Body of pancreas (tissue), 4 donors: ENCODE measurements at places on chromosomes 13 and 19.

DNA sequence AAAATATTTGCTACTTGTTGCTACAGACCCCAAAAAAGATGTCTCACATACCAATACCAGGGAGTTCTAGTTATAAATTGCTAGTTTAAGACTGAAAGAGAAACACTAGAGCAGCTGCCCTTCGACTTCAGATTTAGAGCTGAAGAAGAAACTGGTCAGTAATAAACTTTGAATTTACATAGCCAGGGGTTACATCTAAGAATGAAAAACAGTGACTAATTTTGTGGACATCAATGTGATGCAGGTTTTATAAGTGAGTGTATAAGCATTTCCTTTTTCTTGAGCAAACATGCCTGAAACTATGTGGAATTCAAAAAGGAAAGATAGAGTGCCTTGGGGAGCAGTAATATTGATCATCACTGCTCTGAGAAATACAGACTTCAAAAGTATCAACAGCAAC is 724.9 kb upstream of the MIR17HG start:
- DNase-seq = no peak

DNA sequence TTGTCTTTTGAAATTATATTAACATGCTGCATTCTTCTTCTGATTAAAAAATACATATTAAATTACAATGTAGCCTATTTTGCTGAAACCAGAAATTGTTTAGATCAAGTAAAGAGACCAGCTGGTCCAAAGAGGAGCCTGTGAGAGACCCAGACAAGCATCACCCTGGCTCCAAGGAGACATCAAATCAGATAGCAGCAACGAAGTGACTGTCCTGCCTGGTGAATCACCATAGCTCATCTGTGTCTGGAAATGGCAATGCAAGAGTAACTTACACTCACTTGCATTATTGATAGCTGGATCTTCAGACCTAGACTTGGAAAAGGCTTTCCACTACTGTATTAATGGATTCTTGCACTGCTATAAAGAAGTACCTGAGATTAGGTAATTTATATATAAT is 169.1 kb downstream of the KCTD12 start:
- no peak for DNase-seq

DNA sequence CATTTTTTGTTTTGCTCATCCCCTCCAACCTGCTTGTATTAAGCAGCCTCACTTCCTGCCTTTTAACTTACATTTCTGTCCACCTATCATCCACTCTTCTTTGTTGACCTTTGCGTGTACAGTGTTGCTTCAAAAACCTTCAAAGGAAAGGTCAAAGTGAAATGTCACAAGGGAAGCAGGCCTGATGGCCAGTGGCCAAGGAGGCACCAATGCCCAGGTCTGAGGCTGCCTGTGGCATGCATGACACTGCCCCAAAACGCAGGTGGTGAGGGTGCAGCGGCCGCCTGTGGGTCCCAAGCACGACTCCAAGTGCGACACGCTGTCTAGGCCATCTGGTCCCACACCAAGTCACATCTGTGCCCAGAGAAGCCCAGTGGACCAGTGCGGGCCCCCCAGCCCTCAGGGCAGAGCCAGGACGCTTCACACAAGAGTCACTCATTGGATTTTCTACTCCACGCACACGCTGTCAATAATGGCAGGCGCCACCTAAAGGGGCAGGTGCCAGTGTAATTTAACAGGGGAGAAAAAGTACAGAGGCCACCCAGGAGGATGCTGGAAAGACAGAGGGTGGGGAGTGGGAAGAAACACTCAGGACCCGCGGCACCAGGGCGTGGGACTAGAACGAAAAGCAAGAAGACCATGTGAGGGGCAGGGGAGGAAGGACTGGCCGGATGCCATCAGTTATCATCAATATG is 23.5 kb downstream of the SLC7A1 start:
- DNase-seq = no peak

DNA sequence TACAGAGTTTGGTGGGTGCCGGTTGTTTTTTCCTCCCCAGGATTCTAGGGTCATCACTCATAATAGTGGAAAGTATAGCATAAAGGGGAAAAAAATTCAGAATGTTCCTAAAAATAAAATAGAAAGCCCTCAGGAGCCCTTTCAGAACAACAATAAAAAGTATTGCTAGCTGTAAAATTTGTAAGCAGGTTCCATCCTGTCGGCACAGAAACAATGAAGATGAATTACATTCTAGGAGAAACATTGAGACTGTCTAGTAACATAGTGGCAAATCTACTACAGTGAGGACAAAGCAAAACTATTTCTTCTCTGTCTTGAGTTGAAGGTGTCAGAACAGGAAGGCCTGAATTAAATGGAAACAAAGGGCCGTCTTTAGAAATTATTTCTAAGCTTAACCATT is 870.7 kb downstream of the PCDH9 start:
- DNase-seq = no peak

DNA sequence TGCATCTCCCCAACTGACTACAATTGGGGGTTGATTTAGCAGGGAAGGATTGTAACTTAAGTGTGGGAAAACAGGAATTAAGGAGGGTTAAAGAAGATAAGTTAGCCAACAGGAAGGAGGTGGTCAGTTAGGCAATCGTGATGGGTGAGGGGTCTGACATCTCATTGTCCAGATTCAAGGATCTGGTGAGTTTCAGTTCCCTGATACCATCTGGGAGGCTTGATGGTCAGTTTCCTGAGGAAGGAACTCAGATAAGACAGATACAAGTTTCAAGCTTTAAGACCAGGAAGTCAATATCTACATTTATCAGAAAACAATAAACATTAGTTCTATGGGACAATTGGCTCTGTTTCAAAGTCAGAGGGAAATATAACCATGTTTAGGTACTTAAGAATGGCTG is 601.8 kb downstream of the SLITRK6 start:
- DNase-seq = no peak

- DNase-seq = no peak
Measured at GRCh38 chr13:71577127-71577526, 289.9 kb downstream of the DACH1 start.

- DNase-seq = peak; percentile 51
Measured at GRCh38 chr19:48999481-49000325, 6.0 kb downstream of the RUVBL2 start.

DNA sequence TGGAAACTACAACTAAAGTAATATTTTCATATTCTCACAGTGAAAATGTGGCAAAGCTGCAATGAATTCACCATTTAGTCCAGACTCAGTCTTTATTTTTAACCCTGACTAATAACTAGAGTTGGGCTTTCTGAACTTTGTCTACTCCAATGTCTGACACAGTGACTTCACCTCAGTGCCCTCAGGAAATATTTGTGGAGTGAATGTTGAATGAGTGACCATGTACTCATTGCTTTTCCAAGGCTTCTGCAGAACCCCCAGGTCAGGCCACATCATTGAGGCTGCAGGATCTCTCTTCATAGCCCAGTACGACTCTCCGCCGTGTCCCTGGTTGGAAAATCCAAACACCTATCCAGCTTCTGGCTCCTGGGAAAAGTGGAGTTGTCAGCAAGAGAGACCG is 1.8 kb downstream of the ZNF175 start:
- no peak for DNase-seq

DNA sequence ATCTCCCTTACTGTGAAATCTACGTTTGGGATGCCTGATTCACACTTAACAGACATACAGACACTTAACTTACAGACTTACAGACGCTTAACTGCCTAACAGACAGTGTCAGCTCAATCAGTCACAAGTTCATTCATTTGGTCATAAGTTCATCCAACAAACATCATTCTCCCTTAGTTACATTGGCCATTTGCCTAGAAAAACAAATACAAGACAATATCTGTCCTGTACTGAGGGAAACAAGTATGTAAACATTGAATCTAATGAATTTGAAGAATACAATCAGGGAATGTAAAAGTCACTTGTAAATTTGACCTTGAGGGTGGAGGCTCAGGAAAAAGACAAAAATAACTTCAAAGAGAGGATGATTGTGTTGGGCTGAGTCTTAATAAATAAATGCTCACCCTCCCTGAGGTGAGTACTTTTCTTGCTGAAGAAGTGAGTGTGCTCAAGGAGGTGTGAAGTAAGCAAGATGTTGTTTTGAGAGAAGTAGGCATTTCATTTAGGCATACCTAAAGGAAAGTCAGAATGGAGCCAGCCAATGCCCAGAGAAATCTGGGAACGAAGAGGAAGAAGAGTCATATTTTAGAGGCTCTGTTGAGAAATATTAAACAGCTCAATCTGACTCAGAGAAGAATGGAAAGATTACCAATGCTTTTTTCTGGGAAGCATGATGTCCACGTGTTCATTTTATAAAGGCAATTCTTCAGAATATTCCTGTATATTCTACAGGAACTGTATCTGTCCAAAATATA is 958.4 kb upstream of the SLC10A2 start:
- DNase-seq = no peak

DNA sequence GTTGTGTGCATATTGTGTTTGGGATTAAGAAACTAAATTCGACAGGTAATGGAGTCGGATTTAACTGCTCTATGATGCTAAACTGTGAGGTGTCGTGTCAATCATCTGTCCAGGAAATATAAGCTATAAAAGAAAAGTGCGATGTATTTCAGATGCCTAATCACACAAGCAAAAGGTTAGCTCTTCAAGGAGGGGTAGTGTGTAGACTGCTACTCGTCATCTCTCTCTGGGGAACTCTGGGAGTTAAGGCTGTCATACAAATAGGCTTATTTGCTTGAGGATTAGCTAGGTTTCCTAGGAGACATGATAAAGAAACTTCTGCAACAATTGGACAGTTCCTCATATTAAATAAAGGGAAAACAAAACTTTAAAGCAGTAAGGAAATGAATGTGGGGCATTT is 462.1 kb downstream of the OLFM4 start:
- no peak for DNase-seq

- DNase-seq = no peak
Measured at GRCh38 chr19:56310462-56310861, 4.2 kb downstream of the ZSCAN5A start.

- no peak for DNase-seq
Measured at GRCh38 chr13:25691654-25692053, 319.9 kb downstream of the ATP8A2 start.

GRCh38 chr13:41668130-41668757 is 210.9 kb downstream of the RGCC start:
- DNase-seq = peak; percentile 67

- DNase-seq = no peak
Measured at GRCh38 chr13:23516190-23516589, 54.0 kb upstream of the TNFRSF19 start.

DNA sequence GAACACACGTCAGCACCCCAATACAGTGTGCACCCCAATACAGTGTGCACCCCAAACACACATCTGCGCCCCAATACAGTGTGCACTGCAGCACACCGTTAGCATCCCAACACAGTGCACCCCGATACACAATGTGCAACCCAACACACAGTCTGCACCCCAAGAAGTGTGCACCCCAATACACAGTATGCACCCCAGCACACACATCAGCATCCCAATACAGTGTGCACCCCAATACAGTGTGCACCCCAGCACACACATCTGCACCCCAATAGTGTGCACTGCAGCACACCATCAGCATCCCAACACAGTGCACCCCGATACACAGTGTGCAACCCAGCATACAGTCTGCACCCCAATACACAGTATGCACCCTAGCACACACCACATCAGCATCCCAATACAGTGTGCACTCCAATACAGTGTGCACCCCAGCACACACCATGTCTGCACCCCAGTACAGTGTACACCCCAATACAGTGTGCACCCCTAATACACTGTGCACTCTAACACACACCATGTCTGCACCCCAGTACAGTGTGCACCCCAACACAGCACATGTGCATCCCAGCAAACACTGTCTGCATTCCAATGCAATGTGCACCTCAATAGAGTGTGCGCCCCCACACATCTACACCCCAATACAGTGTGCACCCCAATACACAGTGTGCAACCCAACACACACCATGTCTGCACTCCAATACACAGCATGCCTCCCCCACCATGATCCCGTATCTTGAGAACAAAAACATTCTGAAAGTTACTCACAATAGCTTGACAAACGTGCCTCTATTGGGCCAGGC is 855 bp upstream of the CARS2 start:
- DNase-seq = no peak

DNA sequence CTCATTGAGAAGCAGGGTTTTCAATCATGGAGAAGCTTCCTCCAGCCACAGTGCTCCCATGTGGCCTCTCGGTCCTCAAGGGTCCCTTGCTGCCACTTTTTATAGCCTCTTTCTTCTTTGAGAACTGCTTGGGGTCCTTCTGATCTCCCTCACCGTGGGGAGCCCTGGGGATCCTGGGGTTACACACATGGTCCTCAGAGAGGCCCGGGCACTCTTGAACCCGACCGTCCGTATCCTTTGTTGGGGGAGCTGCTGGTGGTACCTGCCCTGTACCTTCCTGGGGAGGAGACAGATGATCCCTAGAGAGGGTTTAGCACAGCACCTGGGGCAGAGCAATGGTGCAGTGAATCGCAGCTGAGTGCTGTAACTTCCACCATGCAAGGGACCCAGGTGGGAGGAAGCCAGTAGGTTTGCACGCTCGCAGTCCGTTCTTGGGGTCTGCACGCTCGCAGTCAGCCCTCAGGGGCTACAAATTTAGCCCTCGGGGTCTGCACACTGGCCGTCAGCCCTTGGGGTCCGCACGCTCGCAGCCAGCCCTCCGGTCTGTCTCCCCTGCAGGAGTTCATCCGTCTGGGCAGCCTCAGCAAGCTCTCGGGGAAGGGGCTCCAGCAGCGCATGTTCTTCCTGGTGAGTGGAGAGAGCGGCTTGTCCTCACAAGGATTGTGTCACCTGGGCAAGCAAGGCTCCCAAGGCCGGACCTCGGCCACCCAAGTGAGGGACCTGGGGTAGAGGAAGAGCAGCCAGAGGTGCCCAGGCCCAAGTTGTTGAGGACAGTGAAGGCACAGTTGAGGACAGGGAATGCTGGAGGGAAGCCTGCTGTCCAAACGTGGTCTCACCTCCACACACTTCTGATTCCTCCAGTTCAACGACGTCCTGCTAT is 138.4 kb downstream of the STK24 start:
- no peak for DNase-seq

DNA sequence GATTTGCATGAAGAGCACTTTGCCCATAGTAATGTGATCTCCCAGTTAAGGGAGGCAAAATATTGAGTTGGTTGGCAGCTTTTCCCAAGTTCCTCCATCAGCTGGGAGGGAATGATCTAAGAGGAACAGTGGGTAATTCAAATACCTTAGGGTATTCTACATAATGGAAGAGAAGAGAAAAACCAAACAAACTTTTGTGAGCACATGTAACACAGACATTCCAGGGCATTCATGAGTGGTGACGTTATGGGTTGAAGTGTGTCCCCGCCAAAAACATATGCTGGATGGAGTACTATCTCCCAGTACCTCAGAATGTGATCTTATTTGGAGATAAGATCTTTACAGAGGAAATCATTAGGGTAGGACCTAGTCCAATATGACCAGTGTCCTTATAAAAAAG is 220.1 kb downstream of the FOXO1 start:
- no peak for DNase-seq

DNA sequence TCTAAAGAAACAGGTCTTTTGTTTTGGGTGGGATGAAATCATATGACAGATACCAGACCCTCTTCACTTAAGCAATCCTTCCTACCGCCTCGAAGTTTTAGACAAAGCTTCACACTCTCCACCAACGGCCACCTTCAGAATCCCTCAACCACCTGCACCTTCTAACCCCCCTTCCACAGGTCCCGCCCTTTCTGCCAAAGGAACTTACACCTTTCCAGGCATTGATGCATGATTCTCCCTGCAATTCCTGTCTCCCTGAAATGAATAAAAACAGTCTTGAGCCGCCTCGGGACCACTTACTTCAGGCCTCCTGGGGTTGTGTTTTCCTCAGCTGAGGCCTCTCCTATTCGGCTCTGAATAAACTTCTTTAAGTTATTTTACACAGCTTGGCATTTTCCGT is 859 bp downstream of the ZNF433 start:
- peak; percentile 19 for DNase-seq

GRCh38 chr13:35630551-35631275 is 154.2 kb upstream of the MAB21L1 start:
- DNase-seq = no peak

GRCh38 chr13:32976912-32977311 is 39.3 kb upstream of the KL start:
- DNase-seq = no peak
